ENCODE measurements at places on chromosomes 4 and X. TPM values are rescaled to one million over a fixed set of nuclear protein-coding genes. Genes with fewer than 3 reads are reported as not detected.

Gene ADAMTS3
- total RNA-seq: 1.3 TPM

Gene PCDH18
- 105 TPM for total RNA-seq

Gene CXCL10
- not detected for total RNA-seq

Gene DRD5
- total RNA-seq: not detected

Gene PCSK1N
- total RNA-seq: not detected

Gene LDB2
- total RNA-seq: 122 TPM

Data from subcutaneous adipose tissue (tissue), 4 donors.